Stimulated activated CD8-positive, alpha-beta memory T cell treated with anti-CD3 and anti-CD28 coated beads, Interleukin-7, amount 100 ng/mL, for 1 hour (primary cell): ENCODE measurements at places on chromosomes 4 and X.

GRCh38 chrX:39633293-39633692 is 464.5 kb downstream of the BCOR start:
- DNase-seq, result no peak

DNA sequence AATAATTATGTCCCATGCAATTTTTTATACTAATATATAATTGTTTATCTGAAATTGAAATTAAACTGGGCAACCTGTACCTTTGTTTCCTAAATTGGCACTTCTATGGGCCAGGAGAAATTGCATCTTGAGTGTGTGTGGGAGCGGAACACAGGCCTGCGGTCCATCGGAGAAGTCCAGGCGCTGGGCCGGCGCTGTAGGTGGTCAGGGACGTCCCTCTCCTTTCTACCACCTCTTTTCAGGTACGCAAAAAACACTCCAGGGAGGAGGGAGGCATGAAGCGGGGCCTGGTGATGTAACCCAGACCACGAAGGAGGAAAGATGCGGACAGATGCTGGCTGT is 717 bp downstream of the MGAT4D start:
- no peak for DNase-seq

DNA sequence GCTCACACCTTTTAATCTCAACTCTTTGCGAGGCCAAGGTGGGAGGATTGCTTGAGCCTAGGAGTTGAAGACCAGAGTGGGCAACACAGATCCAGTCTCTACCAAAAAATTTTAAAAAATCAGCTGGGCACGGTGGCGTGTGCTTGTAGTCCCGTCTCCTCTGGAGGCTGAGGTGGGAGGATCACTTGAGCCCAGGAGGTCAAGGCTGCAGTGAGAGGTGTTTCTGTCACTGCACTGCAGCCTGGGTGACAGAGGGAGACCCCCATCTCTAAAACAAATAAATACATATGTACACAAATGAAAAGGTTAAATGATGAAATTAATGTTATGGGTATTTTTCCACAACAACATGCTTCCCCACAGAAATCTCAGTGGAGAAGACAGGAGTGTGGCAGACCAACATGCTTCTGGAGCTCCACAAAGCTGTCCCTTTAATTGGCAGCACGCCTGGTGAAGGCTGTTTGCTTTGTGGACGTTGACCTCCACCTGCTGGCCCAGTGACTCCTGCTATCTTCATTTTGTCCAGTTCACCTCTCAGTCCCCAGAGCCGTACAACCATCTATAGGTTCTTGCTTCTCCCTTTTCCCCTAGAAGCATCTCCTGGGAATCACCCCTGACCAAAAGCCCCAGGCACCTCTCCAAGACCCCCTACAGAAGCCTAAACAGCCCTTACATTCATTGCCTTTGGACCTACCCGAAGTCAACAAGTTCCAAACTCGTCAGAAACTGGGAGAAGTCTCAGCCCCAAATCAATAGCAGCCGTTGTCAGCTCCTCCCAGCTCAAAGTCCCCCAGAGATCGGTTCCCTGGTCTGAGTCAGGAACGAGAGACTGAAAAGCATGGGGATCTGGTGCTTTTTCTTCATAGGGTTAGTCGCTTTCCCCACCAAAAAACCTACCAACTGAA is 36.4 kb upstream of the CD99 start:
- DNase-seq, result no peak

- DNase-seq, result no peak
Observed at GRCh38 chr4:77358315-77358928, 201.4 kb downstream of the CCNG2 start.

DNA sequence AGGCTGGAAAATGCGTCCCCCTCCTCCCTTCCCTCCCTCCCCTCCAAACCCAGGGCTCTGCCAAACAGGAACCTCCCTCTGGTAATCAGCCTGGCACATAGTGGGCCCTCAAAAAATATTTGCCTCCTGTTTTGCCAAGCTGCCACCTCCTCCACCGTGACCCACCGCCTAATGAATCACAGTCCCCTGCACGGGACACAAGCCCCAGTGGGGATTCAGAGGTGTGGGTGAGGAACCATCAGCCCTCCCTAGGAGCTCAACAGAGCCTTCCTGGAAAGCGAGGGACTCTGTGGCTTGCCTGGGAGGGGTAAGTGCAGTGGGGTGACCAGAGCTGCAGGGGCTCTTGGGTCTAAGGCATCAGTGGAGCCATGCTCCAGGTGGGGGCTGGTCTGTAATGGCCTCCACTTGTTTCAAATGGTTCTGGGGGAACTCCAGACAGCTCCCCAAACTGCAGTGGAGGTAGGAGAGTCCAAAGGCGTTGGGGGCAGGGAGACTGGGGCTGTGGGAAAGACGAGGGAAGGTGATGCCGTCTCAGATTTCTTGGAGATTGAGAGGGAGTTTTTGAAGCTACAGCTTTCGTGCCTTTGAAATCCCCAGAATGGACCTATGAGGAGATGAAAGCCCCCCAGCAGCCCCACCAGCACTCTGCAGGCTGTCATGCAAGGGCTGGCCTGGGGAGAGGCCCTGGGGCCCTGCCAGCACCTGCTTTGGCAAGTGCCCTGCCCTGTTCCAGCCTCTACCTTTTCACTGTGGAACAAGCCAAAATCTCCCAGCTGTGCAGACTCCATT is 1.0 kb upstream of the PPP2R2C start:
- no peak for DNase-seq

DNA sequence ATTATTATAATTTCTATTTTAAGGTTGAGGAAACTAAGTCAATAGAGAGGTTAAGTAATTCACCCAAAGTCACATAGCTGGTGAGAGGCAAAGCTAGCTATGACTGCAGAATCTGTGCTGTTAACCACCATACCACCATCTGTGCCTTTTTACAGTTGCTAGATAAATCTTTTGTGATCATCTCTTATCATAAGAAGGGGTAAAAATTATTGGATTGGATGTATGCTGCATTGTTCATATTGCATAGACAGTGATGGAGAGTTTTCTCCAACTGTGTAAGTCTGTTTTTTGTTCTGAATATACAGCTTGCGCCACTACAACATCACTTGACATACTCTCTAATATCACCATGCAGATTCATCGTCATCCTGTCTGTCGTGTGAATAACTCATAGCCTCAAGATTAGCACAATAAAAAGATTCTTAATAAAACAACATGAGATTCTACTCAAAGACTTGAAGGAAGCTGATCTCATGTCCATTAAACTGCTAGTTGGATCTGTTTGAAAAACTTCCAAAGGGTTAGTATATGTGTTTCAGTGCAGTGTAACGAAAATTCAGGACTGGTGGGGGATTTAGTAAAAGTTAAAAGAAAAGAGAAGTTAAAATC is 495.9 kb downstream of the SPRY1 start:
- DNase-seq, result no peak

GRCh38 chr4:41744572-41745291 is 3.8 kb downstream of the PHOX2B start:
- DNase-seq, result no peak

- no peak for DNase-seq
Observed at GRCh38 chrX:72146527-72146926, 14.8 kb upstream of the RTL5 start.
